ENCODE measurements at places on chromosomes 4 and X. TPM values are rescaled to one million over a fixed set of nuclear protein-coding genes. Genes with fewer than 3 reads are reported as not detected.

Gene DRD5
- not detected for polyA plus RNA-seq

Gene TDO2
- polyA plus RNA-seq = 2.5 TPM

Gene XPNPEP2
- polyA plus RNA-seq = 4.0 TPM

Gene CTSO
- polyA plus RNA-seq = 58.3 TPM

- no peaks in the 10 kb centered on the region for H3K36me3 ChIP-seq
- no peaks in the 10 kb centered on the region for H3K4me1 ChIP-seq
- no peaks in the 10 kb centered on the region for H3K27me3 ChIP-seq
- DNase-seq = no peak
- no peak overlapping the region for H3K4me3 ChIP-seq
Observed at GRCh38 chr4:78737035-78737434, 39.1 kb upstream of the BMP2K start.

GRCh38 chr4:4334798-4335520, 44.9 kb downstream of the ZBTB49 start:
- H3K36me3 ChIP-seq = no peaks in the 10 kb centered on the region
- H3K27ac ChIP-seq = no peak overlapping the region
- DNase-seq = peak; percentile 73
- peaks cover 7% of the 10 kb centered on the region for H3K4me1 ChIP-seq

- peak overlapping the region; percentile 89 for H3K27ac ChIP-seq
- H3K4me1 ChIP-seq = peaks cover 5% of the 10 kb centered on the region
Observed at GRCh38 chr4:70902577-70903290, 565 bp downstream of the MOB1B start.

- no peak for DNase-seq
- no peaks in the 10 kb centered on the region for H3K27me3 ChIP-seq
- H3K4me1 ChIP-seq = no peaks in the 10 kb centered on the region
- H3K27ac ChIP-seq = no peak overlapping the region
- no peak overlapping the region for H3K4me3 ChIP-seq
- no peaks in the 10 kb centered on the region for H3K36me3 ChIP-seq
Observed at GRCh38 chr4:183154701-183155391, 55.8 kb downstream of the WWC2 start.

DNA sequence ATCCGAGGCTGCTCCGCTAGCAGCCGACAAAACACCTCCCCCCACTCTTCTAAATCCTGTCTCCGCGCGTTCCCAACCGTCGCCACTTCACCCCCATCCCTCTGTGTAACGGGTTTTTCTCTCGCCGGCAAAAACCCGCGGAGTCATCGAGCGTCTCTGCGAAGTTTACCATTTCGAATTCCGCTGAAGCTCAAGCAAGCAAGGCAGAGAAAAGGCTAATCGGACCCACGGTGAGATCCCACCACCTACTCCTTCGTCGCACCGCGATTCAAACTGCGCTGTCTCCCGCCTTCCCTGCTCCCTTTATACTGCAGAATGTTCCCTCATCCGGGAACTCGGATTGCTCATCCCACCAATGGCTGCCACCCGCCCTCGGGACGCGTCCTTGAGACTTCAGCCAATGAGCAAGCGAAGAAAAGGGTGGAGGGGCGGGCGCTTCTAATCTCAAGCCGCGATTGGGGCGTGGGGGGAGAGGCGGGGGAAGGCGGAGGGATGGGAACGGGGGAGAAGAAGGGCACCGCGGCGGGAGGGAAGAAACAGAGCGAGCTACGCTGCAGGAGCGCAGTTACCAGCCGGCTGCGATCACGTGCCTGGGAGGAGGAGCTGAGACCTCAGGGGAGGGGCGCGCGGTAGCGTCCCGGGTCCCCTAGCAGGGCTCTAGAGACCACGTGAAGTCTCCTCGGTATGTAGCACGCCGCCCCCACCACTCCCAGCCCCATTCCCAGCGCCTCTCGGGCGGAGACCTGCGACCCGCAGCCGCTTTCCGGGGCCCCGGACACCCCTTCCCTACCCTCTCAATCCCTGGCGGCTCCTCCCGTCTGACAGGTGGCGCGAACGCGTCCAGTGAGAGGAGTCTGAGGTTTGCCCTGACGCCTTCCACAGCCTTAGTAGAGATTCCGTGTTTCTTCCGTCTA, at the start of gene H2AZ1:
TSS of gene H2AZ1 (minus strand) at position 277 of the 914 bp plus-strand sequence. CDS start at position 172, 105 bp downstream.
- peak within 1 kb of the TSS; percentile 80 for H3K27ac ChIP-seq
- H3K36me3 ChIP-seq = no peaks in the 10 kb centered on the region
- H3K27me3 ChIP-seq = no peaks in the 10 kb centered on the region
- peak; percentile 97 for DNase-seq
- no peaks in the 10 kb centered on the region for H3K4me1 ChIP-seq

DNA sequence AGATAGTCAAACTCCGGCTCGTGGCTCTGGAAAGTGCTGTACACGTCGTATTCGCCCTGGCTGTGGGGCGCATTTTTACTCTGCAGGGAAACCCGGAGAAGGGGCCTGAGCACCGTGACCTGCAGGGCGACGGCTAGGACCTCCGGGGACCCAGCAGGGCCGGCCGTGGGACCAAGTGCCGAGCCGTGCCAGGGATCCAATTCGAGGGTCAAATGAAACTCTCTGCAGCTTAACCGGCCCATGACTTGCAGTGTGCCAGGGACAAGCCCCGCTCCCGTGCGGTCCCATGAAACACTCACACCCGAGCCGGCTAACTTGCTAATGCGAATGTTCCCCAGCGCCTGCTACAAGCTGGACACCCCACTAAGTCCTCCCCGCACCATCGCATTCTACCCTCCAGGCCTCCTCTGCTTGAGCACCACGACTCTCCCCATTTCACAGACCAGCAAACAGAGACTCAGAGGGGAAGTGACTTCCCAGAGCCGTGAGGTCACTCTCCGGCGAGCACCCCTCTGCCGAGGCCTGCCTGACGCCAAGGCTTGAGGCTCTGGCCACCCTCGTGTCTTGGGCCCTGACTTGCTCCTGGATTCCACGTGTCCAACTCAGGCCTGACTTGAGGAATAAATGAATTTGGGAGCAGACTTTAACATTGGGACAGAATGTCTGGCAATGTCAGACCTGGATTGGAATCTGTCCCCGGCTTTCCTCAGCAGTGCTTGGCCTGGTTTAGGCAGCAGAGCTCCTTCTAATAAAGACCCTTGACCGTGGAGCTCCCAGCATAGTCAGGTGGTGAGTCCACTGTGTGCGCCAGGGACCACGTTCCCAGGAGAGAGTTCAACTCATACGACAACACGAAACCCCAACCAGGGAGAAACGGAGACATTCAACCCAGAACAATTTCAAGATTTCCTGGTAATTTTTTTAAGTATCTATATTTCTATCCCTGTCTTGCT, 93.6 kb downstream of the PPP2R2C start:
- H3K4me1 ChIP-seq = no peaks in the 10 kb centered on the region
- no peak overlapping the region for H3K4me3 ChIP-seq
- H3K27ac ChIP-seq = no peak overlapping the region

DNA sequence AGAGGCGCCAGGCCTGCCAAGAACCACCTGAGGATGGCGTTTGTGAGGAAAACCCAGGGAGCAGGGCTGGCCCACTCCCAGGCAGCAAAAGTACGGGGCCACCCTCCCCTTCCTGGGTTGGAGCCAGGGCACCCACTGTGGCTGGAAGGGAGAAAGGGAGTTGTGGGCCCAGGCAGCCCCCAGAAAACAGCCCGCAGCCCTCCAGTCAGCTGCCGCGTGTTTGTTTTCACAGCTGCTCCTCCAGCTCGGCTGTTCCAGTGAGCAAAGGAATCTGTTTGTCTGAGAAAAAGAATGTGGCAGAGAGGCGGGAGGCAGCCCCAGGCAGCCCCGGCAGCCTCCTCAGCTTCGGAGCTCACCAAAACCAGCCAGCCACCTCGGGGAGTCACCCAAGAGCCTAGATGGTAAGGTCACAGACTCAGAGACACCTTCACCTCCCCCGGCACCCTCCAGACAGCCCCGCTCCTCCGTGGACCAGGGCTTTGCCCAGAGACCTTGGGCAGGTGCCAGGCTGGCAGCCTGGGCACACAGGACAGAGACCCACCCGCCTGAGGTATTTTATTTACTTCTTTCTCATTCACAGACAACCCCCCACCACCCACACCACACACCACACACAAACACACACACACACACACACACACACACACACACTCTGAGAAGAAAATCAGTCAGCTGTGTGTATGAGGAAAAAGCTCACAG, 338.1 kb downstream of the BCOR start:
- no peak overlapping the region for H3K4me3 ChIP-seq
- peak; percentile 61 for DNase-seq
- peaks cover 3% of the 10 kb centered on the region for H3K4me1 ChIP-seq
- peak overlapping the region; percentile 71 for H3K27ac ChIP-seq
- no peaks in the 10 kb centered on the region for H3K36me3 ChIP-seq

DNA sequence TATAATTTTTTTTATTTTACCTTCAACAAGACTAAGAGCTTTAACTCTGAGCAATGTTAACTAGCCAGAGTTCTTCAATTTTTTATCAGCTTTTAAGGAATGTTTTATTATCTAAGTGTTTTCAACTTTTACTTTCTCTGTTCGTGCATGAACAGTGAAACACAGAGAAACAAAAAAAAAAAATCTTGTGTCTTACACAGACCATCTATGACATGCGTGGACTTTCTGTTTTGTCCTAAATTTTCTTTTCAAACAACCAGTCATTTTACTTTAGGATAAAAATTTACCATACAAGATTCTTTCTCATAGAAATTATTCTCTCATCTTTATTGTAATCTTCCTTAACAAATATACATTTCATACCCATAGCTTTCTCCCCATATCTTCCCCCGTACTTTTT, 731.9 kb upstream of the PCDH10 start:
- H3K36me3 ChIP-seq = no peaks in the 10 kb centered on the region
- H3K27me3 ChIP-seq = no peaks in the 10 kb centered on the region
- H3K27ac ChIP-seq = no peak overlapping the region

- H3K27me3 ChIP-seq = no peaks in the 10 kb centered on the region
- no peak overlapping the region for H3K4me3 ChIP-seq
- no peaks in the 10 kb centered on the region for H3K4me1 ChIP-seq
- no peak overlapping the region for H3K27ac ChIP-seq
- no peak for DNase-seq
Observed at GRCh38 chr4:144611850-144612249, 34.1 kb upstream of the HHIP start.

DNA sequence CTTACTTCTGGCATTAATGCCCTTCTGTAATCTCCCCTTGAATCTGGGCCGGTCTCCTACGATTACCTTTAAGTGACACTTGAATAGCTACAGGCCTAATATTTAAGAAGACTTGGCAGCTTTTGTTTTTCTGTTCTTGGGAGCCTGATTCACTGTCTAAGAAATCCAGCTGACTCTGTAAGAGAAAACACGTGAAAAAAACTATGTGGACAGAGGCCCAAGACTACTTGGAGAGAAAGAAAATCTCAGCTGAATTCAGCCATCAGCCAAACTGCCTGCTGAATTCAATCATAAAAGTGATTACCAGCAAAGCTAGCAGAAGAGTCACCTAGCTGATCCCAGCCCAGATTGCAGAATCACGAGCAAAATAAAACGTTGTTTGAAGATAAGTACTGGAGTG, 521.2 kb downstream of the MID1IP1 start:
- no peak overlapping the region for H3K4me3 ChIP-seq
- no peaks in the 10 kb centered on the region for H3K4me1 ChIP-seq

DNA sequence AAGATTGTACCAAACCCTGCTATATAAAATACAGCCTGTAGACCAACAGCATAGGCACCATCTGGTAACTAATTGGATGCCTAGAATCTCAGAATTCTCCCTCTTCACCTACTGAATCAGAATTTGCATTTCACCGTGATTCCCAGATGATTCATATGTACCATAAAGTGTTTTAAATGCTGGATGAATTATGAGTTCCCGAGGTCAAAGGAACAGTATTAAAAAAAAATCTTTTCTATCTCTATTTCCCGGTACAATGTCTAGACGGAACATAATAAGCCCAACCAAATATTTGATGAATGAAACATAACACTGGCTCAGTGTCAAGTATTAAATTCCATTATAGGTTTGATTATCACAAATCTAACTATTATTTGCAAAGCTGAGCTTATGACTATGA, 280.0 kb downstream of the ANKRD50 start:
- no peak overlapping the region for H3K4me3 ChIP-seq
- H3K36me3 ChIP-seq = no peaks in the 10 kb centered on the region
- H3K27me3 ChIP-seq = no peaks in the 10 kb centered on the region

DNA sequence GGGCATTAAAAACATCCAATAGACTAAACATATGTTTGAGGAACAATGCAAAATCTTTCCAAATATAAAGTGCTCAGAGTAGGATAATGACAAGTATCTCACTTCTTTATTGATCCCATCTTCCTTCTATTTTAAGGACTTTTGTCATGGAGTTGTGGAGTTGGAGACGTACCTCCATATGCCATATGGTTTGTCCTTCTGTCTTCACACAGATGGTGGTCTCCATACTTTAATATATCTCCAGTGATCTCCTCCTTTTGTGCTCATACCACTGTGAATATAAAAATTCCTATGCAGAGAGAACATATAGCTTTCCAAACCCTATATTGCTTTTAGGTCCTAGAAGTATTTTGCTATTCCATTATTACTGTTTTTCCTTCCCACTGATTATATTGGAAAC, 64.5 kb downstream of the GABRB1 start:
- DNase-seq = no peak
- H3K27me3 ChIP-seq = no peaks in the 10 kb centered on the region

DNA sequence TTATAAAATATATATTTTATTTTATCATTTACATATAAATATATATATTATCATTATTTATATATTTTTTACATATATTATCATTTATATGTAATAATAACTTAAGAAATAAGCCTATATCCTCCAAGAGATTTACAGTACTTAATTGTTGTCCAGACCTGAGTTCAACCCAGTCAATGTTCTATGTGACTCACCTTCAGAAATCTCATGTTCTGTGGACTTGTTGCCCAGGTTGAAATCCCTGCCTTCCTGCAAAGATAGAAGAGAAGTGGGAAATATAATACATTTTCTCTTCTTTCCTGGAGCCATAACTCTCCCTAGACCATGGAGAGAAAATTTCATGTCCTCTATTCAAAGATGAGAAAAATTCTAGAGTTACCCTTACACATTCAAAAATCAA, 247.3 kb downstream of the PARM1 start:
- no peaks in the 10 kb centered on the region for H3K36me3 ChIP-seq
- no peaks in the 10 kb centered on the region for H3K4me1 ChIP-seq
- H3K27me3 ChIP-seq = no peaks in the 10 kb centered on the region
- no peak for DNase-seq

- DNase-seq = no peak
- H3K27me3 ChIP-seq = no peaks in the 10 kb centered on the region
- H3K4me1 ChIP-seq = no peaks in the 10 kb centered on the region
- H3K36me3 ChIP-seq = no peaks in the 10 kb centered on the region
- no peak overlapping the region for H3K27ac ChIP-seq
- no peak overlapping the region for H3K4me3 ChIP-seq
Observed at GRCh38 chrX:13805241-13805640, 11.7 kb downstream of the GPM6B start.

- H3K36me3 ChIP-seq = no peaks in the 10 kb centered on the region
- H3K4me3 ChIP-seq = no peak overlapping the region
- H3K27me3 ChIP-seq = no peaks in the 10 kb centered on the region
- no peaks in the 10 kb centered on the region for H3K4me1 ChIP-seq
- no peak for DNase-seq
- H3K27ac ChIP-seq = no peak overlapping the region
Observed at GRCh38 chrX:64169988-64170387, 35.5 kb downstream of the AMER1 start.

- H3K27me3 ChIP-seq = no peaks in the 10 kb centered on the region
- H3K36me3 ChIP-seq = no peaks in the 10 kb centered on the region
- no peaks in the 10 kb centered on the region for H3K4me1 ChIP-seq
- no peak overlapping the region for H3K27ac ChIP-seq
- no peak for DNase-seq
Observed at GRCh38 chr4:38509551-38509950, 154.4 kb upstream of the KLF3 start.

Data from ovary (tissue), 10 donors.